Gastroesophageal sphincter (tissue), 4 donors: ENCODE measurements at places on chromosomes 2 and 18. TPM values are rescaled to one million over a fixed set of nuclear protein-coding genes. Genes with fewer than 3 reads are reported as not detected.

GRCh38 chr2:54382601-54383000 lies 73.5 kb upstream of the SPTBN1 start:
- H3K36me3 ChIP-seq: no peaks in the 10 kb centered on the region
- H3K27ac ChIP-seq: no peak overlapping the region
- H3K4me1 ChIP-seq: no peaks in the 10 kb centered on the region
- no peak overlapping the region for H3K4me3 ChIP-seq
- H3K27me3 ChIP-seq: no peaks in the 10 kb centered on the region

DNA sequence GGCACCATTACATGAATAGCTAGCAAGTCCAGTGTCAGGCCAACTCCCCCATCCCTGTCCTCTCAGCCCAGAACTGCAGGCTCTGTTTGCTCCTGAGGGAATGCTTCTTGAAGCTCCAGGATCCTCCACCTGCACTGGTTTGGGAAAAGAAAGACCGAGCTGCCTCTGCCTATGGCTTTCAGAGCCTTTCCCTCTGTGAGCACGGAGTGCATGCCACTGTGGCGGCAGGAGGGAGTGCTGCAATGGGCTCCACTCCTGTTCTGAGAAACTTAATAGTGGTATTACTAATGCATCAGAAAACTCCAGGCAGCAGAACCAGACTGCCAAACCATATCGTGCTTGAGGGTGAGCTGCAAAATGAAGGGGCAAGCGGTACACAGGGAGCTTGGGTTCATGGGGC lies 271.8 kb downstream of the SRBD1 start:
- H3K4me1 ChIP-seq: no peaks in the 10 kb centered on the region
- no peak overlapping the region for H3K4me3 ChIP-seq
- no peak overlapping the region for H3K27ac ChIP-seq
- H3K36me3 ChIP-seq: no peaks in the 10 kb centered on the region
- H3K27me3 ChIP-seq: peaks cover 17% of the 10 kb centered on the region

- H3K36me3 ChIP-seq: no peaks in the 10 kb centered on the region
- H3K27me3 ChIP-seq: no peaks in the 10 kb centered on the region
- peaks cover 48% of the 10 kb centered on the region for H3K4me1 ChIP-seq
- peak overlapping the region; percentile 70 for H3K27ac ChIP-seq
Measured at GRCh38 chr18:77066689-77067088, 65.9 kb downstream of the MBP start.

DNA sequence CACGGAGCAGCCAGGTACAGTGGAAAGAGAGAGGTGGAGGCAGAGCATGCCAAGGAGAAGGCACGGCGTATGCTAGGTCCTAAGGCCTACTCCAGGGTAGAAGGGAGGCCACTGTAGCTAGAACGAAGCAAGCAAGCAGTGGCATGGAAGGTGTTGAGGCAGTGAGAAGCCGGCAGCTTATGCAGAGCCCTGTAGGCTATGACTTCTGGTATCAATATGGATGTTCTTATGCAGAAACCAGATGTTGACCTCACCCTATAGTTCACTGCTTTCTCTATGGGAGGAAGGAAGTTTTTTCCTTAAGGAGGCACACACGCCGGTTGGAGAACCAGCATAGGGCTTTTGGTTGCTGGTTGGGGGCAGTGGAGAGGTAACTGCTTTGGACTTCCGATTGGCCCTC lies 6.1 kb downstream of the MGAT5 start:
- peaks cover 15% of the 10 kb centered on the region for H3K4me1 ChIP-seq
- no peaks in the 10 kb centered on the region for H3K27me3 ChIP-seq
- no peak for ATAC-seq
- no peaks in the 10 kb centered on the region for H3K36me3 ChIP-seq
- no peak overlapping the region for H3K4me3 ChIP-seq
- H3K27ac ChIP-seq: no peak overlapping the region

DNA sequence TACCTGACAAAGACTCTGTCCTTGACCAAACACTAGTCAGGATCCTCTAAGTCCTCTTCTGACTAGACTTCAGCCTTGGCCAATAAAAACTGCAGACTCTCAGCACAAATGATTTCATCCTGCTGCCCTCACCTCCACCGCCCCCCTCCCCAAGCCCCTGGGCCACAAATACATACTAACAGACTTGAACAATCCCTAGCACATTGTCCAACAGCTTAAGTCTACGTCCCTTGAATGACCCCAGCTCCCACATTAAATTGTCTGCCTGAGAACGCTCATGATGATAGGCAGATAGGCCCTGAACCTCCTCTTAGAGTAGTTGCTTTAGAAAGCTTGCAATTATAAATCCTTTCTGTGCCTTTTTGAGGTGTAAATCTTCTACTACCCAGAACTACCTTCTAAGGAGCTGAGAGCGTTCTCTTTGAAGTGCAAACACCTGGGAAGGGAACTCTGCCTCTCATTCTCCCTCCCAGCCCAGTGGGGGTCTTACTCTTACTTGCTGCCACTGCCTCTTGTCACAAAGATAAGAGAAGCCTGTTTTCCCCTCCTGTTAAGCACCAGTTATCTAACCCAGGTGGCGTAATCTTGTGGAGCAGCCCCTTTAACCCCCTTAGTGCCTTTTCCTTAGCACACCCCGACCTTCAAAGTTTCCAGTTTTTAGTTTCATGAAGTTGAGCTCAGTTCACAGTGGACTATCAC lies 1225.6 kb downstream of the LRP1B start:
- H3K36me3 ChIP-seq: no peaks in the 10 kb centered on the region
- H3K4me1 ChIP-seq: no peaks in the 10 kb centered on the region
- ATAC-seq: no peak
- H3K27ac ChIP-seq: no peak overlapping the region
- no peaks in the 10 kb centered on the region for H3K27me3 ChIP-seq

DNA sequence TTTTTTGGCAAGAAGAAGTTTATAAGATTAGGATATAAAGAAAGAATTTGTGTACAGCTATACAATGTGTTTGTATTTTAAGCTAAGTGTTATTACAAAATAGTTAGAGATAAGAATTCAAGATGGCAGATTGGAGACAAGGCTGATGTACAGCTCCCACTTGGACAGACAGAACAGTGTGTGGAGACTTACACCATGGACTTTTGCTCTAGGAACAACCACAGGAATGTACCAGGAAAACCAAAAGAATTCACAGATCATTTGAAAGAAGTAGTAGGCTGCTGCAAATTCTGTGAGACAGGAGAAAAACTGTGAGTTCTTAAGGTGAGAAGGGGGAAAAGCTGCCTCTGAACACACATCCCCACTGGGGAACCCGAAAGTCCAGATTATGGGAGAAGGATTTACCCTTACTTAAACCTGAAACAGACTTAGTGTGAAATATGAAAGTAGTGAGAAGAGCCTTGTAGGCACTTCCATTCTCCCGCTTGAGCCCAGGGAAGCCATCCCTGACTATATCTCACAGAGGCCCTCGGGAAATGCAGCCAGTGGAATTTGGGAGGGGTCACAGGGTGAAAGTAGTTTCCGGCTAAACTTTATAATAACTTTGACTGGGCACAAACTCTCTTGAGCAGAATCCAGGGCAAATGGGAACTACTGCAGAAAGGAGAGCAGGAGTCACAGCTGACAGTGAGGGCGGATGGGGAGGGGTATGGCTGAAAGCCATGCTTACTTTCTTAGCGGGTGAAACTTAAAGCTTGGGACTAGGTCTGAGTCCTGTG lies 11.6 kb upstream of the RPRD1A start:
- H3K27ac ChIP-seq: no peak overlapping the region
- H3K36me3 ChIP-seq: no peaks in the 10 kb centered on the region
- H3K4me1 ChIP-seq: no peaks in the 10 kb centered on the region
- H3K27me3 ChIP-seq: peaks cover 13% of the 10 kb centered on the region
- no peak for ATAC-seq

GRCh38 chr2:230690439-230690838 lies 22.2 kb upstream of the CAB39 start:
- no peak overlapping the region for H3K27ac ChIP-seq
- H3K27me3 ChIP-seq: no peaks in the 10 kb centered on the region
- H3K36me3 ChIP-seq: no peaks in the 10 kb centered on the region
- peaks cover 4% of the 10 kb centered on the region for H3K4me1 ChIP-seq
- ATAC-seq: peak; percentile 41

GRCh38 chr2:50975546-50975945 lies 56.4 kb downstream of the NRXN1 start:
- H3K27me3 ChIP-seq: no peaks in the 10 kb centered on the region
- H3K4me1 ChIP-seq: no peaks in the 10 kb centered on the region
- H3K36me3 ChIP-seq: no peaks in the 10 kb centered on the region
- H3K27ac ChIP-seq: no peak overlapping the region
- no peak overlapping the region for H3K4me3 ChIP-seq

- H3K36me3 ChIP-seq: no peaks in the 10 kb centered on the region
- H3K27ac ChIP-seq: no peak overlapping the region
- no peaks in the 10 kb centered on the region for H3K4me1 ChIP-seq
- ATAC-seq: no peak
- H3K4me3 ChIP-seq: no peak overlapping the region
Measured at GRCh38 chr2:147045113-147045512, 799.7 kb upstream of the ACVR2A start.

GRCh38 chr2:189252991-189253675 lies 73.6 kb upstream of the COL5A2 start:
- H3K27me3 ChIP-seq: no peaks in the 10 kb centered on the region
- H3K36me3 ChIP-seq: no peaks in the 10 kb centered on the region
- peaks cover 27% of the 10 kb centered on the region for H3K4me1 ChIP-seq
- no peak overlapping the region for H3K27ac ChIP-seq
- H3K4me3 ChIP-seq: no peak overlapping the region

DNA sequence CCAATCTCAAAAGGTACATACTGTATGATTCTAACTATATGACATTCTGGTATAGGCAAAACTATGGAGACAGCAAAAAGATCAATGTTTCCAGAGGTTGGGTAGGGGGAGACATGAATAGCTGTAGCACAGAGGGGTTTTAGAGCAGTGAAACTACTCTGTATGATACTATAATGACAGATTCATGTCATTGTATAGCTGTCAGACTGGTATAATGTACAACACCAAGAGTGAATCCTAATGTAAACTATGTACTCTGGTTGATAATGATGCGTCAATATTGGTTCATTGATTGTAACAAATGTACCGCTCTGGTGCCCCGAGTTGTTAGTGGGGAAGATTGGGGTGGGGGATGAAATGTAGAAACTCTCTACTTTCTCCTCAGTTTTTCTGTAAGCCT lies 172.4 kb upstream of the SPOPL start:
- no peaks in the 10 kb centered on the region for H3K27me3 ChIP-seq
- no peaks in the 10 kb centered on the region for H3K4me1 ChIP-seq
- no peaks in the 10 kb centered on the region for H3K36me3 ChIP-seq

DNA sequence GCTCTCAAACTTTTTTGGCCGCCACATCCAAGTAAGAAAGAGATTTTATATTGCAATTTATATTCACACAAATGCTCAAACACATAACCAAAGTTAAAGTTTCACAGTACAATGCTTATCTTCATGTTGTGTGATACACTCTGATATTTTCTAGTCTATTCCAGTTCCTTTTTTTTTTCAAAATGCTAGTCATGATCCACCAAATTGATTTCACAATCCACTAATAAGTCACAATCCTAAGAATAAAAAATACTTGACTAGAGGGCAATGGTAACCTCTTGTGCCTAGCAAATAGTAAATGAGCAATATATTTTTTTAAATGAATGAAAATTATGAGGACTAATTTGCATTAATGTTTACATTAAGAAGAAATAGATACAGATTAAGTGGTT lies 5.8 kb upstream of the PTPN4 start:
- no peak for ATAC-seq
- no peaks in the 10 kb centered on the region for H3K27me3 ChIP-seq
- no peaks in the 10 kb centered on the region for H3K4me1 ChIP-seq
- no peak overlapping the region for H3K27ac ChIP-seq

- H3K27ac ChIP-seq: no peak overlapping the region
- no peaks in the 10 kb centered on the region for H3K36me3 ChIP-seq
- H3K27me3 ChIP-seq: no peaks in the 10 kb centered on the region
- no peak overlapping the region for H3K4me3 ChIP-seq
- no peaks in the 10 kb centered on the region for H3K4me1 ChIP-seq
Measured at GRCh38 chr2:1713142-1713838, 31.0 kb downstream of the PXDN start.

TEX44 gene
- total RNA-seq: not detected

GALR1 gene
- total RNA-seq: 0.35 TPM

DES gene
- total RNA-seq: 31,720 TPM

ARHGAP25 gene
- total RNA-seq: 4.2 TPM

CPO gene
- 2.0 TPM for total RNA-seq

SLC66A3 gene
- total RNA-seq: 49.8 TPM

LCT gene
- total RNA-seq: not detected

HS6ST1 gene
- total RNA-seq: 36.1 TPM

FOXI3 gene
- total RNA-seq: not detected

ACTG2 gene
- 2,261 TPM for total RNA-seq

SERPINB13 gene
- total RNA-seq: 0.23 TPM
